ENCODE measurements at places on chromosomes 1 and 21. TPM values are rescaled to one million over a fixed set of nuclear protein-coding genes. Genes with fewer than 3 reads are reported as not detected.

BTG2 gene
- polyA plus RNA-seq: 117 TPM

HES2 gene
- polyA plus RNA-seq: not detected

OR2T27 gene
- not detected for polyA plus RNA-seq

HHAT gene
- 3.2 TPM for polyA plus RNA-seq

GBP2 gene
- 4.6 TPM for polyA plus RNA-seq

CFHR4 gene
- polyA plus RNA-seq: not detected

KLF17 gene
- polyA plus RNA-seq: not detected

SPATA46 gene
- polyA plus RNA-seq: not detected

CATSPERE gene
- polyA plus RNA-seq: 0.25 TPM

TIE1 gene
- 13.7 TPM for polyA plus RNA-seq

FGR gene
- 2.7 TPM for polyA plus RNA-seq

E2F2 gene
- polyA plus RNA-seq: 10.2 TPM

IGSF9 gene
- polyA plus RNA-seq: 43.9 TPM

TP73 gene
- 19.0 TPM for polyA plus RNA-seq
